HS-5 (cell line): ENCODE measurements at places on chromosomes 4 and X.

GRCh38 chrX:130343411-130343810 is 3.7 kb downstream of the SLC25A14 start:
- no peak for DNase-seq

DNA sequence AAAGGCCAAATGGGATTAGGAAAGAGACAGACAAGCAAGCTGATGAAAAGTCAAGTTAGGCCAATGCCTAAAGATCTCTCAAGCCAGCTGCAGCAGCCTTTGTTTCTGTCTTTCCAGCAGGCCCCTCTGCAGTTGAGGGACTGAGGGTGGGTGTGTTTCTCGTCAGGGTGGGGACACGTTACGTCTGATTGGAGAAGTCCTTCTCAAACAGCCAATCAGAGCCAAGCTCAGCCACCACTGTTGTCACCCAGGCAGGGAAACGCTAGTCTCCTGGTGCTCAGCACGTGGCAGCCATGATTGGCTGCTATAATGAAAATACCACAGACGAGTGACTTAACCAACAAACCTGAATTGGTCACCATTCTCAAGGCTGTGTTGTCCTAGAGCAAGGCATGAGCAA is 177.1 kb upstream of the LCORL start:
- DNase-seq, result no peak

DNA sequence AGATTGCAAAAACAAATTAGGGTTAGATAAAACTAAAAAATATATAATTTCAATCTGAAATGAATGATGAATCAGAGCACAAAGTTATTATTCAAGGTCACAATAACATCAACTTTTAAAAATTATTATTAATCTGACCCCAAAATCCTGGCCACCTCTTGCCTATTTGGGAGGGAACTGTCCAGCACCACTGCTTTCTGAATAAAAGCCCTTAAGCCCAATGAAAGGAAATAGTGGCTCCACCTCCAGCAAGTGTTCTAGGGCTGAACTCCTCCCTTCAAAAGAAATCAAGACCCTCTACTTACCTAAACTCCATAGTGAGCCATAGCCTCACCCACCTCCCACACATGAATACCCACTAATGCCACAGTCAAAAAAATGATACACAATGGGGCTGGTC is 208.2 kb downstream of the PARM1 start:
- DNase-seq, result no peak

GRCh38 chr4:14431155-14432134 is 570.8 kb upstream of the CPEB2 start:
- no peak for DNase-seq

GRCh38 chrX:16910376-16910775 is 36.1 kb upstream of the REPS2 start:
- no peak for DNase-seq

DNA sequence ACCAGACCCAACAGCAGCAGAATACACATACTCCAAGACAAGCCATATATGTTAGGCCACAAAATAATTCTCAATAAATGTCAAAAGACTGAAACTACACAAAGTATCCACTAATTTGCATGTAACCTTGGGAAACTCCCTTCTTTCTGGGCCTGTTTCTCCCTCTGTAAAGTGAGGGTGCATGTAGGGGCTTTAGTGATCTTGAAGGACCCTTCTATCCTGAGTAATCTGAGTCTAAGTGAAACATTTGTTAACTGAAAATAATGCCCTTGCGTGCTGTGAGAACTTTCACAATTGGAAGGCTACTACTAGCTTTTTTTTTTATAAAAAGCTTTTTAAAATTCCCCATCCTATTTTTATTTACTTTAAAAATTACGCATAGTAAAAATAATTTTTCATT is 125.2 kb downstream of the NEXMIF start:
- no peak for DNase-seq
